ENCODE measurements at places on chromosomes 3 and 15.

DNA sequence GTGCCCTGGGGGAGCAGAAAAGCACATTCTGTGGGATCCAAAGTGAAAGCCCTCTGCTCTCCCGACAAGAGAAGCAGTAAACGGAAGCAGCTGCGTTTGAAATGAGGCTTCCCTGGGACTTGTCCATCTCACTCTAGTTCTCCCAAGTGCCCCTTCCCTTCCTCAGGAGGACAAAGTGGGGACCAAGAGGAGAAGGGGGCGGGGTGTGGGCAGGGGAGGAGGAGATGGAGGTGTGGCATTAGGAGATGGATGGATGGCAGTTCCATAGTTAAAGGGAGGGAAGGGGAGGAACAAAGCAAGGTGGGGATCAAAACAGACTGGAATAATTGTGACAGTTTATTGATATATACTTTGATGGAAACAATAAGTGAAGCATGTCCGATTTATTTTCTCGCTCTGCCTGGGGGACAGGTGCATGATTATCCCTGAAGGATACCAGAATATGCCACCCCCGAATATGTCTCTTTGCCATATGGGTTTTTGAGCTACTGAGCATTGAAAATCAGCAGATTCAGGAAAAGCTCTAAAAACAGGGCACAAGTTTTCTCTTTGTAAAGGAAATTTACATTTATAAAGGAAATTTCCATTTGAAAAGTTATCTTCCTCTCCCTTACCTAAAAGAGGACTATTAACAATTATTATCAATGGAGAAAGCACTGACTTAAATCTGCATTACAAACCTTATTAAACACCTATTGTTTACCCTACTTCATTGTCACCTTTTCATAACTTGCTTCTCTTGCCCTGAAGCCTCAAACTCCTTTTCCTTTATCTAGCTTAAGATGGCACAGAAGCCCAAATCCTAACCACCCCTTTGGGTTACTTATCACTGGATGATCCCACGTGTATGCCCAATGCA, 58.9 kb upstream of the DAZL start:
- DNase-seq, result no peak

GRCh38 chr3:42705058-42705767, 2.6 kb upstream of the HHATL start:
- DNase-seq, result no peak

DNA sequence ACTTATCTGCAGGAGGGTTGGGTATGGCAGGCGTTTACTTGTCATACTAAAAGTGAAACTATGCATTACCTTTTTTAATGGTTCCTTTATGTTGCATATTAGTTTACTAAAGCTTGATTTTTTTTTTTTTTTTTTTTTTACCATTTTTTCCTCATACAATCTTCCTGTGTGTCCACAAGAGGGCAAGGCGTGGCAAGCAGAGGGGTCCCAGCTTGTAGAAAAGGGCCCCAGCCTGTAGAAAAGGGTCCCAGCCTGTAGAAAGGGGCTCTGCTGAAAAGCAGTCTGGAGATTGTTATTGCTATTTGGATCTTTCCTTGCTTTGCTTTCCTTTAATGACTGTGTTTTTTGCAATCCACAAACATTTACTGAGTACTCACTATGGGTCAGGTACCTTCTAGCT, 21.9 kb downstream of the MKRN2 start:
- DNase-seq, result no peak

- DNase-seq, result no peak
Measured at GRCh38 chr15:88465633-88466224, 1.5 kb downstream of the MRPL46 start.

GRCh38 chr3:135231737-135232136, 436.7 kb downstream of the EPHB1 start:
- DNase-seq, result no peak

DNA sequence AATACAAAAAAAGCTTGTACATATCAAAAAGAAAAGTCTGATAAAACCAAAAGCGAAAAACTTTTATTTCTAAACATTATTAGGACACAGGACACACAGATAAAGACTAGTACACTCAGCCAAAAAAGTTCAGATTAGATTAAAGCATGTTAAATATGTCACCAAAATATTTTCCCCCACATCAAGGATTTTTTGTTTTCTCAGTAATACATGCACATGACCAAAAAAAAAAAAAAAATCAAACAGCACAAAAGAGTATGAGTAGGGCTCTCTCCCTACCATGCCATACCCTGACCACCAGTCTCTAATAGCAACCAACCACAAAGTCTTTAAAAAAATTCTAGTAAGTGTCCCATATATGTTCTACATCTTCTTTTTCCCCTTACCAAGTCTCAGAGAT, 77.4 kb downstream of the LRRFIP2 start:
- no peak for DNase-seq

- DNase-seq, result no peak
Measured at GRCh38 chr3:49134471-49135265, 1.8 kb upstream of the LAMB2 start.

GRCh38 chr3:13296662-13297061, 123.5 kb downstream of the NUP210 start:
- no peak for DNase-seq

DNA sequence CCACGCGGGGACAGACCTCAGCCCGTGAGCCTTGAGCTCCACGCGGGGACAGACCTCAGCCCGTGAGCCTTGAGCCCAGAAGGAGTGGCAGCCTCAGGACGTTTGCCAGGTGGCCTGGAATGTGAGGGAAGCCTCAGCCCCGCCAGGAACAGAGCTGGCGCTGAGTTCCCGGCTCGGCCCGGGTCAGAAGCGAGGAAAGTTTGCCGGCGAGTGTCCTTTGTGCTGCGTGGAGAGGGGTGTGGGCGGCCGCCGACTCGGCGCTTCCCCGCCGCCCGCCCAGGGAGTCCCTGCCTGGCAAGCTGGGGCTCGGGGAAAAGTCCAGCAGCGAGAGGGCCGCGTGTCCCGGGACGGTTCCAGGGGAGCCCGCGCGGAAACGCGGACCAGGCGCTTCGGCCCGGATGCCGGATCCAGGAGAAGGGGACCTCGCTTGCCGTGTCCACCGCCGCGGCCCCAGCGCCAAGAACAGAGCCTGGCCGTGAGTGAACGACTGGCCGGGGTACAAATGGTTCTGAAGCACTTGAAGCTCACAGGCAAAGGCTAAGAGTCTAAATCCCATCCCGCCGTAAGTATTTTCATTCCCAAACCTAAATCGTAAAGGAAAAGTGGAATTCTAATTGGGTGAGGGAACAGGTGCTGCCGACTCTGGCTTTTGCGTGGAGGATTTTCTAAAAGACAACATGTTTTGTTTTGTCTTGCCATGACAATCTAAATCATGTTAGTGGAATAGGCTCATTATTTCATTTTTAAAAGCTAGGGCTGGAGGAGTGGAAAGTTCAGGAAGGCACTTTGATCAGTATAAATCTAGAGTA, 1.7 kb downstream of the LRRN1 start:
- DNase-seq, result no peak

- no peak for DNase-seq
Measured at GRCh38 chr3:72675243-72675642, 173.0 kb downstream of the SHQ1 start.

DNA sequence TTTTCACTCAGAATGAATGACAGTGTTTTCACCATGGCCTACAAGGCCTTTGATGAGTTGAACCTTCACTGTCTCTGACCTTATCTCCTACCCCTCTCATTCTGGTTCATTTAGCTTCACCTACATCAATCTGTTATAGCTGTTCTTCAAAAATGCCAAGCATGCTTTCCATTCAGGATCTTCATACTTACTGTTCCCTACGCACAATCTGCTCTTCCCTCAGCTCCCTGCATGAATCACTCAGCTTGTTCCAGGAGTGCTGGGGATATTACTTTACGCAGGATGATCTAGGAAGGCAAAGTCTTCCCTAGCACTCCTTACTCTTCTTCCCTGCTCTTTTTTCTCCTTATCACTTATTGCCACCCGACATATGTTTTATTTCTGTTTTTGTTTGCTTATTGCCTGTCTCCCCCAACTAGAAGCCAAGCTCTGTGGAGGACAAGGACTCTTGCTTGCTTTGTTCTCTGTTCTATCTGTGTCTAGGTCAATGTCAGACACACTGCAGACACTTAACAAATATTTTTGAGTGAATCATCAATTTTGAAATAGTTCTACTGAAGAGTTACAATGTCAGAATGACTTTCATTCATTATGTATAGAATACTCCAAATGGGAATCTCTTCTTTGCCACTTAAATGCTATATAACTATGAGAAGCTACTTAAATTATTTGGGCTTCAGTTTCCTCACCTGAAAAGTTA, 238.3 kb upstream of the FEZF2 start:
- DNase-seq, result no peak

DNA sequence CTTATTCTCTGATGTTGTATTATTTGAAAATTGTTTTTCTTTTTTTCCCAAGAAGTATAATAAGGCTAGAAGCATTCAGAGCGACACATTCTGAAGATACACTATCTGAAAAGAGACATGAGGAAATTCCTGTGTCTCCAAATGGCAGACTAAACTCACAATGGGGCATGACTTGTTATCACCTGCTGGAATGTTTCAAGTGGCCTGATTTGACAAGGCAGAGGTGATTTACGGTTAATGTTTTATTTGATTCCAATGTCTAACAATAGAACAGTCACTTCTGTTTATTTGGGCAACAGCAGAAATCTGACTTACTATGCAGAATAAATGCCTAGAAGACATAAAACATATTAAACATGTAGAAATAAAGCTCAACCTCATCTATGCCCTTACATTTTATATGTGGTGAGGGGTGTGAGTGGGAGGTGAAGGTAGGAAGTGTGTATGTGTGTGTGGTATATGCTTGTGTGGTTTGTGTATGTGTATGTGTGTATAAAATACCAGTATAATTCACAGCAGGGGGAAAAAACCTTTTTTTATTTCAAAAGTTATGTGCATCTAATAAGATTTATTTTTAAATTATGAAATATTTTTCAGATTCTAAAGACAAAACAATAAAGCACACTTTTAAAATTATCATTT, 1051.7 kb downstream of the ROBO2 start:
- DNase-seq, result no peak

GRCh38 chr3:184663356-184663755, 48.5 kb downstream of the MAGEF1 start:
- DNase-seq, result no peak

- no peak for DNase-seq
Measured at GRCh38 chr15:98401029-98401428, 247.3 kb upstream of the IGF1R start.

GRCh38 chr3:89859757-89860156, 752.3 kb downstream of the EPHA3 start:
- DNase-seq, result no peak

DNA sequence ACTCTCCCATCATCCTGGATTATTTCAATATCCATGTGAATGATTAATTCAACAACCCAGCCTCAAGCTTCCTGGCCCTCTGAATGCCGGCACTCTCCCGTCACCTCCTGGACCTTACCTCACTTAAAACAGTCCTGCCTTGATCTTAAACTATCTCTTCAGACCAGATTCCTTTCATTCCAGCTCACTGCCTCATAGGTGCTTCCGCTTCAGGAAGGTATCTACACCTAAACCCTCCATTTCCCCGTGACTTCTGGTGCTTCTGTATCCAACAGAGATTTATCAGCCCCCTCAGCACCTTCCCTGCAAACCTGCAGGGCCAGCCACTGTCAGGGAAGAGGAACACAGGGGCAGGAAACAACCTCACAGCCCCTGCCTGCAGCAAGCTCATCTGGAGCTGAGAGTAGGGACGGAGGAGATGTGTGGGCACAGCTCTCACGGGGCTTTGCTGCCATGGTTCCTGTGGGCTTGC, 98.9 kb upstream of the TJP1 start:
- DNase-seq, result no peak

GRCh38 chr3:71554649-71555048, 28.9 kb downstream of the FOXP1 start:
- DNase-seq, result no peak

DNA sequence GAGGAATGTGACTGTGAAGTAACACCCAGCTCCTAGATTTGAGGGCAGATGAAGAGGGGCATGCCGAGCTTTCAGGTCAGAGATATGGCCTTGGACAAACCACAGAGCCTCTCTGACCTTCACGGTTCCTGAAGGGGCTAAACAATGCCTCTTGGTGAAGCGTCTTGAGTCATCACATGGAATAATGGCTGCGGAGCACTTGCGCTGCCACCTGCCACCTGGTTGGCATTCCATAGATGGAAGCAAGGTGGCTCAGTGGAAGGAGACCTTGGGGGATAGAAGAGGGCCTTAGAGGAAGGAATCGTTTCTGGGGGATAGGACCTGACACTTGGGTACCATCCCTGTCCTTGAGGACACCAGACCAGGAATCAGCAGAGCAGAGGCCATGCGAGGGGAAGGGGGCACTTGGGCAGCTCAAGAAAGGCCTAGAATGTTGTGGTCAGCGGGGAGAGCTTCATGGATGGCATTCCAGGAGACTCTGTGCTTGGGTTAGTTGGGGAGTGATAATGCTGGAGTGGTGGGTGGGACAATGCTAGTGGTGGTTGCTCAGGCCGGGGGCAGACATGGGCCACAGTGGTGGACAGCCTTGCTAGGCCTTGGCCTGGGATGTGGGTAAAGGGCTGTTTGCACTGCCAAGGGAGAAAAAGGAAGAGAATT, 12.6 kb downstream of the MRAS start:
- no peak for DNase-seq

Measured in retinal pigment epithelial cell (primary cell).